Activated CD4-positive, alpha-beta T cell treated with anti-CD3 and anti-CD28 coated beads for 36 hours (primary cell): ENCODE measurements at places on chromosomes 4 and X. TPM values are rescaled to one million over a fixed set of nuclear protein-coding genes. Genes with fewer than 3 reads are reported as not detected.

GRCh38 chr4:113052379-113052951 is 3.0 kb downstream of the ANK2 start:
- peaks cover 9% of the 10 kb centered on the region for H3K27me3 ChIP-seq
- DNase-seq = peak; percentile 20
- H3K4me3 ChIP-seq = no peak overlapping the region
- H3K27ac ChIP-seq = no peak overlapping the region
- H3K36me3 ChIP-seq = no peaks in the 10 kb centered on the region
- no peaks in the 10 kb centered on the region for H3K4me1 ChIP-seq

DNA sequence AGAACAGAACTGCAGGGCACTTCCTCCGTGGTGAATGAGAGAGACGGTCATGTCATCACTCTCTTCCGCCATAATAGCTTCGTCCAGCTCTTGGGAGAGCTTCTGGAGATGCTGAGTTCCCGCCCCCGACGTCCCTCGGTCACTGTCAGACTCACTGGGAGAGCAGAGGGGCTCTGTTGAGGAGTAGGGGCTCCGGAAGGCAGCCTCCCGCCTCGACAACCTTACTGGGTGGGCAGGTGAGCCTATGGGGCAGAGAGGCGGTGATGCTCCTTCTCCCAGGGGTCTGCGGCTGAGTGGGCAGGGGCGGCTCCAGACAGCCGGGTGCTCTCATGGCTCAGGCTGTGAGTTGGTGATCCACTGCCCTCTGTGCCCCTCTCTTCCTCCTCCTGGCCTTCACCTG is 25.8 kb upstream of the ARHGEF38 start:
- DNase-seq = no peak
- no peak overlapping the region for H3K27ac ChIP-seq
- H3K36me3 ChIP-seq = no peaks in the 10 kb centered on the region
- H3K4me1 ChIP-seq = no peaks in the 10 kb centered on the region
- H3K27me3 ChIP-seq = peaks cover 11% of the 10 kb centered on the region
- H3K4me3 ChIP-seq = no peak overlapping the region

- H3K36me3 ChIP-seq = no peaks in the 10 kb centered on the region
- no peak overlapping the region for H3K27ac ChIP-seq
- no peaks in the 10 kb centered on the region for H3K4me1 ChIP-seq
- no peak overlapping the region for H3K4me3 ChIP-seq
Measured at GRCh38 chrX:108945883-108946523, 209.6 kb upstream of the IRS4 start.

Gene CSN3
- total RNA-seq = not detected

Gene TIGD2
- total RNA-seq = 2.3 TPM

Gene WFS1
- 3.4 TPM for total RNA-seq

GRCh38 chr4:53653484-53654053 is 62.3 kb upstream of the LNX1 start:
- H3K36me3 ChIP-seq = no peaks in the 10 kb centered on the region
- H3K4me3 ChIP-seq = no peak overlapping the region
- peaks cover 11% of the 10 kb centered on the region for H3K27me3 ChIP-seq
- DNase-seq = no peak

Gene MUC7
- not detected for total RNA-seq

Gene RHOXF2B
- total RNA-seq = not detected

- no peaks in the 10 kb centered on the region for H3K36me3 ChIP-seq
- no peak for DNase-seq
- no peak overlapping the region for H3K27ac ChIP-seq
Measured at GRCh38 chr4:56692576-56692975, 11.5 kb upstream of the HOPX start.

- H3K4me1 ChIP-seq = no peaks in the 10 kb centered on the region
- H3K27me3 ChIP-seq = no peaks in the 10 kb centered on the region
- DNase-seq = no peak
- no peak overlapping the region for H3K27ac ChIP-seq
Measured at GRCh38 chrX:21741364-21741763, 16.6 kb downstream of the SMPX start.

Gene VCX3A
- total RNA-seq = not detected

- no peak overlapping the region for H3K4me3 ChIP-seq
- H3K27ac ChIP-seq = no peak overlapping the region
- H3K36me3 ChIP-seq = no peaks in the 10 kb centered on the region
- H3K4me1 ChIP-seq = no peaks in the 10 kb centered on the region
Measured at GRCh38 chr4:172125443-172125842, 312.2 kb downstream of the GALNTL6 start.

- no peak for DNase-seq
- no peaks in the 10 kb centered on the region for H3K36me3 ChIP-seq
- no peak overlapping the region for H3K27ac ChIP-seq
- no peak overlapping the region for H3K4me3 ChIP-seq
- peaks cover 18% of the 10 kb centered on the region for H3K4me1 ChIP-seq
Measured at GRCh38 chr4:26206339-26206738, 114.5 kb upstream of the RBPJ start.

DNA sequence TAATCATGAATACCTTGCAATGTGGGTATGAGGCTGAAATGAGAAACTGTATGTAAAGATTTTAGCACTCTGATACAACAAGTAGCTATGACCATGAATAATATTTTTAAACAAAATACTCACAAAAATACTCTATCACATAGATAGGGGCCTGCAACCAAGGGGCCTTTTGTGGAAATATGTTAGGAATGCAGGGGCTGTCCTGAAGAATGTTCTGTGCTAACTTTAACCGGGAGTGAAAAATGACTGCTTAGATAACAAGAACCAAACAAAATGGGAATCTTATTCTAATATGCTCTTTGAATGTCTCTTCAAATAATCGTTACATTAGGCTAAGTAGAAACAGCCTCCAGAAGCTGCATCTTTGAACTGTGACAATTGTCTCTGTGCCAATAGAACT is 37.9 kb upstream of the GYPA start:
- H3K27me3 ChIP-seq = no peaks in the 10 kb centered on the region
- H3K36me3 ChIP-seq = no peaks in the 10 kb centered on the region
- no peak overlapping the region for H3K27ac ChIP-seq

Gene EDA
- 0.73 TPM for total RNA-seq

DNA sequence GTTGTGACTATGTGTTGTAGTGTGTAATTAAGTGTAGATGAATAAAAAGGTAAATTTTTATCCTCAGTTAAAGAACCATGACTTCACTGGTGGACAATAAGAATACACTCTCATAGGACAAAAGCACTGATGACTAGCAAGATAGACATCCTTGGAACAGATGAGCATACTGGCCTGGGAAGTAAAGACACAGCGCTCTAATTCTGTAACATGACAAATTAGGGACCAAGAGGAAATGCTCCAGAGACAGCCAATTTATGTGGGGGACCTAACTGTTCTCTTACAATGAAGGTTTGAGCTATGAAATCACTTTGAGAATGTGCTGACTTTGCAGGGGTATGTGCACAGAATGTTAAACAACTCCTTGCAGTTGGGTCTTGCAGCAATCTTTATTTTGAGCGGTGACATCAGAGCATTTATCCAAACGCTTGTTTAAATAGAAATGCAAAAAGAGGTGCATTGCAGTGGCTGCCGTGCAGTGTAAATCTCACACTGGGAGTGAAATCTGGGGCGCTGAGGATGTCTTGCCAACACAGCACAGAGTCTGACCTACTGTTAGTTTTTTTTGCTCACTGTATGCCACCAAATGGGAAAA is 109.3 kb downstream of the MAGEC2 start:
- no peaks in the 10 kb centered on the region for H3K36me3 ChIP-seq
- H3K27me3 ChIP-seq = no peaks in the 10 kb centered on the region
- no peak overlapping the region for H3K4me3 ChIP-seq
- no peak for DNase-seq
- H3K4me1 ChIP-seq = no peaks in the 10 kb centered on the region

Gene CD38
- 15.0 TPM for total RNA-seq

DNA sequence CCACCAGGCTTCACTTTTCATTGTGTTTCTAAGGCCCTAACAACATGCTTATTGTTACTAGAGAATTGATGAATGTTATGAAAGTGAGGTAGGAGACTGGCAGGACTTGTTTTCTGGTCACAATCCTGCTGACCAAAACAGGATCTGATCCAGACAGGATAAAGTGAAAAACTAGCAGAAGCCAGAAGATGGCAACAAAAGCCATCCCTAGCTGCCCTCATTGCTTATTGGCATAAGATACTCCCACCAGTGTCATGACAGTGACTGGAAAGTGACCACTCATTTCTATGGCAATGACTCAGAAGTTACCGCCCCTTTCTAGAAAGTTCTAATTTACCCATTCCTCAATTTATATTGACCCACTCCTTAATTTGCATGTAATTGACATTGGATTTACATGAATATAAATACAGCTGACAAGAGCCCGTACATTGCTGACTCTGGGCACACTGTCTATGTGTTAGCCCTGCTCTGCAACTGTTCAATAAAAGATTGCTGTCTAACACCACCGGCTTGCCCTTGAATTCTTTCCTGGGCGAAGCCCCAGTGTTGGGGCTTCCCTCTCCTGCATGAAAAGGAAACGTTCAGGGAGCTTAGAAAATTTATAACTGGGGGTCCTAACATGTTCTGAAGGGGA is 30.0 kb upstream of the FGG start:
- no peak overlapping the region for H3K27ac ChIP-seq
- H3K4me1 ChIP-seq = no peaks in the 10 kb centered on the region
- DNase-seq = no peak

- no peaks in the 10 kb centered on the region for H3K4me1 ChIP-seq
- H3K27me3 ChIP-seq = no peaks in the 10 kb centered on the region
- H3K27ac ChIP-seq = no peak overlapping the region
- no peaks in the 10 kb centered on the region for H3K36me3 ChIP-seq
- DNase-seq = no peak
Measured at GRCh38 chrX:74490247-74490646, 69.0 kb downstream of the SLC16A2 start.

- H3K27ac ChIP-seq = no peak overlapping the region
- H3K4me1 ChIP-seq = no peaks in the 10 kb centered on the region
- no peaks in the 10 kb centered on the region for H3K36me3 ChIP-seq
- no peak for DNase-seq
- no peak overlapping the region for H3K4me3 ChIP-seq
- peaks cover 3% of the 10 kb centered on the region for H3K27me3 ChIP-seq
Measured at GRCh38 chr4:107572281-107572680, 147.8 kb downstream of the PAPSS1 start.

Gene ARX
- not detected for total RNA-seq

- DNase-seq = peak; percentile 64
- no peaks in the 10 kb centered on the region for H3K36me3 ChIP-seq
Measured at GRCh38 chrX:9352694-9353411, 112.0 kb upstream of the TBL1X start.

DNA sequence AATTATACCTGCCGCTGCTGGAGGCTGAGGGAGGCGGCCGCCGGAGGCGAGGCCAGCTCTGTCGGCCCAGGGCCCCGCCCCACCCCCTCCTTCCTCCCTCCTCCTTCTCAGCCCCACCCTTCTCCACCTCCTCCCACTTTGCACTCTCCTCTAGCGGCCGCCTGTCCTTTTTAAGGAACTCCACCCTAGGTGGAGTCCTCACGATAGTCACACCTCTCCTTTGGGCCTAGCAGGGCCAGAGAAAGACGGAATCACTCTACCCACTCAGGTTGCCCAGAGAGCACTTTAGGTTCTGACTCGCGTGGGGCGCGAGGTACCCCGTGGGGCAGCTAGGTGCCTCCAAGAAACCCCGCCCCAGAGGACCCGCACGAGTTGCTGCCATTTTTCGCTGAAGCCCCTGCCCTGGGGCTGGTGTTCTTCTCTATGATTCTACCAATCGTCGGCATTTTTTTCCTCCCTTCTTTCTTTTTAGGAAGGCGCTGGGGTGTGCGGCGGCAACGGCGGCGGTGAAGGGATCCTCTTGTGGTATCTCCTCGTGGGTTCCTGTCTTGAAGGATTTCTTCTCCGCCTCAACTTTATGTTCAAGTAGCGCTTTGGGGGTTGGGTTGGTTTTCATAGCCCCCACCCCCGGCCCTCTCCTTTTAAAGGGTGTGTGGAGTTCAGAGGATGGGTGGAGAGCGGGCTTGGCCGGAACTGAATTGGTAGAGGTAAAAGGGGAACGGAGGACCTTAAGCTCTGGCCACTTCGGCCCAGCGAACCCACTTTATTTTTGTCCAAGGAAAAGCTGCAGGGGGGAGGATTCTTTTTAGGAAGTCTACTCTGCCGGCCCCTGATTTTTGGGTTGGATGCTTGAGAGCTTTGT is at the start of gene KLF8:
TSS of gene KLF8 (plus strand) at position 136 of the 862 bp plus-strand sequence. CDS start 979 bp downstream, outside the sequence.
- H3K4me3 ChIP-seq = peak within 1 kb of the TSS; percentile 70
- H3K4me1 ChIP-seq = peaks cover 20% of the 10 kb centered on the region
- peak within 1 kb of the TSS; percentile 60 for H3K27ac ChIP-seq
- peak; percentile 70 for DNase-seq
- no peaks in the 10 kb centered on the region for H3K27me3 ChIP-seq

GRCh38 chr4:106450249-106450648 is 81.7 kb upstream of the GIMD1 start:
- DNase-seq = no peak
- no peaks in the 10 kb centered on the region for H3K36me3 ChIP-seq
- peaks cover 2% of the 10 kb centered on the region for H3K27me3 ChIP-seq
- H3K4me3 ChIP-seq = no peak overlapping the region

GRCh38 chr4:56892691-56893090 is 15.0 kb upstream of the REST start:
- no peaks in the 10 kb centered on the region for H3K4me1 ChIP-seq
- no peak overlapping the region for H3K4me3 ChIP-seq
- DNase-seq = no peak
- no peaks in the 10 kb centered on the region for H3K36me3 ChIP-seq

DNA sequence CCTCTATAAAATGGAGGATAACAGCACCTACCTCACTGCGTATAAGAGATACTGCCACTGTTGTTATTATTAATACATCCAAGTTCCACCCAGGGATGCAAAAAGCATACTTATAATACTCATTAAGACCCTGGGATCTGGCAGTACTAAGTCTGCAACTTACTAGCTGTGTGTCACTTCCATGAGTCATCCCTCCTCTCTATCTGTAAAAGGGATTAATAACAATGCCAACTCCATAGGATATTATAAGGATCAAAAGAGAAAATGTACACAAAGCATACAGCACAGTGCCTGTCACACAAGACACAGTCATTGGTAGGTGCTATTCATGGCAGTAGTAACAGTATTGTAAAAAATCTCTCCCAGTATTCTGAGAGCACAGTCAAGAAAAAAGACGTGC is 216.7 kb downstream of the HS6ST2 start:
- no peak for DNase-seq
- no peaks in the 10 kb centered on the region for H3K36me3 ChIP-seq
- H3K4me1 ChIP-seq = peaks cover 16% of the 10 kb centered on the region
- no peaks in the 10 kb centered on the region for H3K27me3 ChIP-seq
- H3K4me3 ChIP-seq = no peak overlapping the region

GRCh38 chrX:136162827-136163570 is 15.7 kb downstream of the FHL1 start:
- no peak overlapping the region for H3K4me3 ChIP-seq
- H3K27me3 ChIP-seq = no peaks in the 10 kb centered on the region
- no peaks in the 10 kb centered on the region for H3K4me1 ChIP-seq
- H3K36me3 ChIP-seq = no peaks in the 10 kb centered on the region
